ENCODE measurements at places on chromosomes 5 and 9. TPM values are rescaled to one million over a fixed set of nuclear protein-coding genes. Genes with fewer than 3 reads are reported as not detected.

GRCh38 chr5:1492757-1493156, 31.0 kb downstream of the LPCAT1 start:
- DNase-seq = peak; percentile 31

DNA sequence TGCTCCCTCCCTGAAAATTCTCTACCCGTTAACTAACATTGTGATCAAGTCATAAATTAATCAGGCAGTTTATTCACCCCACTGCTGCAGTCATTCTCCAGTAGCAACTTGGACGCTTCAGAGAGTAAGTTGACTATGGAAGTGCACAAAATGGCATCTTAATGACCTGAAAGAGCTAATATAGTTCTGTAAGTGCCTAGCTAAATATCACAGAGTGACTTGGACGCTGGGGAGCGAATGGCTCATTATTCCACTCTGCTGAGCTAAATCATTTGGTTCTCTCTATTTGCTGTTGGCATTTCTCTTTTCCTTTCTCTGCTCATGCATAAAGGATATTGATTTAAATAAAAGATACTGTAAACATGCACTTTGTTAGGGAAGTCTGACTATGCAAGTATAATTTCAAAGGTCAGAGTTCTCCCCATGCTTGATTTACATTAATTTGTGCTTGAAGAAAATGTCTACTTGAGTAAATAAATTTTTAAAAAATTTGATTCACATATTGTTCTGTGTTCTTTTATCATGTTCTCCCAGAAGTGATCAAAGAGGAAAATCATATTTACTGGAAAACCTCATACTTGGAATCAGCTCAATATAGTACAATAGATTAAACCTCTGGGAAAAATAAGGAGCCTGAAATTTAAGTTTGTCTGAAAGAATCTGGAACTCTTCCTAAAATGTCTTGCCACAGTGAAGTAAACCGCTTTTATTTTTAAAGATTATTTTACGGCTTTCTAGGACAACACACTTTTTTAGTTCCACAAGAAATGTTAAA, 169.5 kb upstream of the HAPLN1 start:
- no peak for DNase-seq

DNA sequence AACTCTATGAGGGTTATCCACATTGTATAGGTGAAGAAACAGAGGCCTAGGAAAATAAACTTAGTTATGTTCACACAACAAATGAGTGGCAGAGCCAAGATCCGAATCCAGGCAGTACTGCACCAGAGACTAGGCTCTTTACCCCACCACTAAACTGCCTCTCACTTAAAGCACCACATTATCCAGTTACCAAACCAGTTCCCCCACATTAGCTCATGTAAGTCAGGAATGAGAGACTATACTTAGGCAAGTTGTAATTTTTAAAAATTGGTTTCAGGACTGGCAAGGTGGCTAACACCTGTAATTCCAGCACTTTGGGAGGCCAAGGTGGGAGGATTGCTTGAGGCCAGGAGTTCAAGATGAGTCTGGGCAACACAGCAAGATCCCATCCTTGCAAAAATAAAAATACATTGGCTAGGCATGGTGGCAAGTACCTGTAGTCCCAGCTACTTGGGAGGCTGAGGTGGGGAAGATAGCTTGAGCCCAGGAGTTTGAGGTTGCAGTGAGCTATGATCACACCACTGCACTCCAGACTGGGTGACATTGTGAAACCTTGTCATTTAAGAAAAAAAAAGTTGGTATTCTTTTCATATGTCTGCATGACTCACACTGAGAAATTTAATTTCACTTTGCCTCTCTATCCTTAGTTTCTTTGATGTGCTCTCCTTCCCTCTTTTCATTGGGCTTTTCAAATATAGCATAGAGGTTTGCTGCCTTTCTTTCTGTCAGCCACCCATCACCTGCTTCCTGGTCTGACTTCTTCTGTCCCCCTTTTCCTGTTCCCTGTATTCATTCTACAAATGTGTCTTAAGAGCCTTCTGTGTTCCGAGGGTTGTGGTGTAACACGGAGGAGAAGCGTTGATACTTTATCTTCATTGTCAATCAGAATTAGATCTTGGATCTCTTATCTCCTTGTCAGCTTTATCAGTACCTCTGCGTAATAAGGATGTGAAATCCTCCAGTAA, 64.7 kb downstream of the ERMP1 start:
- no peak for DNase-seq

DNA sequence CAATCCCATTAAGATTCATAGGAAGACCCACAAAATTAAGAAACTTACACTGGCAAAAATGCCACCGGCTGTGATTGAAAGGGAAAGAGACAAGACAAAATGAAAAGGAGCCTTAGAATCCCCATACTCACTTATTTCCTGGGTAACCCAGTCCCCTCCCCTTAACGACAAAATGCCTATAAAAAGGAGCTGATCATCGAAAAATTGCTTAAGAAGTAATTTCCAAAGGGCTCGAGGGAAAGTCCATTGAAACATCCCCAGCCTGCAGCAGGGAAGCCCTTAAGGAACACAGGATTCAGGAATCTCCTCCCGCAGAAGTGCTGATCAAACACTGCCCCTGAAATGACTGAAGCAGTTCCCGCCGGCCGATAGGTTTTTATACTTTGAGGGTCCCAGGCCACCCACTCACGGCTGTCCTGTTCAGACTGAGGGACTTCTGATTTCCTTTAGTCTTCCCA, 677 bp upstream of the ZNF79 start:
- DNase-seq = no peak

GRCh38 chr5:80141147-80141671, 106.1 kb downstream of the THBS4 start:
- no peak for DNase-seq

DNA sequence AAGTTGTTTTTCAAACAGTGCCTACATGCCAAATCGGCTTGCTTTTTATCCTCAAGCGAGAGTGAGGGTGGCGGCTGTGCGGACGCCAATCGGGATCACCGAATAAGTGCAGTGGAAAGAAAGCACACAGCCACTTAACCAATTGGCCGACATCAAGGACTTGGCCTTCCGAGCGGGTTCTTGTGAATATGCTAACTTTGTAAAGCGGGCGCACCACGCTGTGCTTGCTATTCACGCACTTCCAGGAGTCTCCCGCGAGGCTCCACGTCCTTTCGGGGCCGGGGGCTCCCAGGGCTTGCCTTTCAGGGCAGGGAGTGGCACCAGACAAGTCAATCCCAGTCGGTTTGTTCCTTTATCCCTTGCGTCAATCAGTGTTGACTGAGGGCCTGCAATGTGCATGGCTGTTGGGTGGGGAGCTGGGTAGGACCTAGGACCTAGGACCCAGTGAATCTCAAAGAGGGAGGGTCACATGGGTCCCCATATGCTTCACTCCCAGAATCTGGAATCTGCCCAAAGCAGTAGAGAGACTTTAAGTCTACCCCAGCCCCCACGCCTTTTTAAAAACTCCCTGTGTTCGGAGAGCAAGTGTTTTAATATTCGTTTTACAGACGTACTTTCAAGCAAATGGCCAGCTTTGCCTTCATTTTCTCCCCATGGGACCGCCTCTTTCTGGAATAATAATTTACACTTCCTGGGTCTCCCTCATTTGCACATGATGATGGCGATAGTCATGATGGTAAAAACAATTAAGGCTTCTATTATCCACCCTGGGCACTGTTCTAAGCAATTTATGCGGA, 2.0 kb upstream of the GCNT4 start:
- DNase-seq = no peak

- no peak for DNase-seq
These were observed 15.2 kb downstream of the EHMT1 start for GRCh38 chr9:137634016-137634415.

- DNase-seq = no peak
These were observed 66.4 kb upstream of the PIK3R1 start for GRCh38 chr5:68149189-68149588.

DNA sequence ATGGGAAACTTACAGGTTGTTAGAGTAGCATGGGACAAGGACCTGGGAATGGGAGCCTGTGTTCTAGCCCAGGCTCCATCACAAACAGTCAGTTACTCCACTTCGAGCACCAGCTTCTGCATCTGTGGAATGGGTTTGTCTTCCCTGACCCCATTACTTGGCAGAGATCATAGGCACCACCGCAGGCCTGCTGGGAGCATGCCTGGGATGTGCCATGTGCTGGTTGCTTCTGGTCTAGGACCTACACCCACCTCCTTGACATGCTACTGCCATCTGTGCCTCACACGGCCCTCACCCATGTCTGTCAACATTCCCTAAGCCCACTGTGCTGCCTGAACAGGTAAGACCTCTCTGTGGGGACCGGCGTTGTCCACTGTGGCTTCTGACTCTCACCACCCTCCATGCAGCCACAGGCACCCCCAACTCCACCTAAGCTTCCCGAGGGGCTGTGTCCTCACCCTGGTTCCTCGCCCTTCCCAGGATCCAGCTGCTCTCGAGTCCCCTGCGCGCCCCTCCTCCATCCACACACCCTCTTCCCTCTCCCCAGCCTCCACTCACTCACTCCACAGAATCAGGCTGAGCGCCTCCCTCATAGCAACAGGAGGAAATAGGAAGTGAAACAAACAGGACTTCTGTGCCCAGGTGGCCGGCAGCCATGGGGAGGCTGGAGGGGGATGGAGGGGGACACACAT, 85.9 kb upstream of the FAM120A start:
- no peak for DNase-seq

DNA sequence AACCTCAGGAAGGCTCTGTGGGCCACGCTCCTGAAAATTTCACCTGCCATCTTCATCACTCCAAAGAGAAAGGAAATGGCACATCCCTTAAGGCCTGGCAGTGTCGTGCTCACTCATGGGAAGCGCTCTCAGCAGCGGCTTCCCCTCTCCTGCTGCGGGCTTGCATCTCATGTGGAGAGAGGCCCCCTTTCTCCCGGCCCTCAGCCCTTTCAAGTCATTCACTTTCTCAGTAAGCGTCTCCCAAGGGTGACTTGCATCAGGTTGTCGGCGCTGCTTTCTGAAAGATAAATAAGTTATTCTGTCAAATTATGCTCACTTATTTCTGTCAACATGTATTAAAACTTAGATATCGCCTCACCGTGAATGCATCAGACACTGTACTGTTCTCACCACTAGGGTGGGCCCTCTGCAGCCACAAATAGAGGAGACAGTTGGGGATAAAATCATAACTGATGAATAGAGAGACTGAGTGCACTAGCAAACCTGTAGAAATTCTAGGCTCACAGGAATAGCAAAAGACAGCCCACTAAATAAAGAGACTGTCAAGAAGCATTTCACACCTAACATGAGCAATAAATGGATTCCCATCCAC, 174.6 kb downstream of the RFK start:
- DNase-seq = no peak

GFI1B gene
- 0.18 TPM for total RNA-seq

SLC25A51 gene
- 37.6 TPM for total RNA-seq

FAM163B gene
- not detected for total RNA-seq

Data from T-cell (primary cell).